HT-29 (cell line): ENCODE measurements at places on chromosomes 1 and 21.
A peak's percentile ranks its signal among the peaks of the same experiment; 100 is the strongest.

GRCh38 chr1:93839753-93840152 lies 39.3 kb downstream of the DNTTIP2 start:
- no peak for DNase-seq

GRCh38 chr1:160206036-160206389 lies 829 bp downstream of the PEA15 start:
- DNase-seq = peak; percentile 53

DNA sequence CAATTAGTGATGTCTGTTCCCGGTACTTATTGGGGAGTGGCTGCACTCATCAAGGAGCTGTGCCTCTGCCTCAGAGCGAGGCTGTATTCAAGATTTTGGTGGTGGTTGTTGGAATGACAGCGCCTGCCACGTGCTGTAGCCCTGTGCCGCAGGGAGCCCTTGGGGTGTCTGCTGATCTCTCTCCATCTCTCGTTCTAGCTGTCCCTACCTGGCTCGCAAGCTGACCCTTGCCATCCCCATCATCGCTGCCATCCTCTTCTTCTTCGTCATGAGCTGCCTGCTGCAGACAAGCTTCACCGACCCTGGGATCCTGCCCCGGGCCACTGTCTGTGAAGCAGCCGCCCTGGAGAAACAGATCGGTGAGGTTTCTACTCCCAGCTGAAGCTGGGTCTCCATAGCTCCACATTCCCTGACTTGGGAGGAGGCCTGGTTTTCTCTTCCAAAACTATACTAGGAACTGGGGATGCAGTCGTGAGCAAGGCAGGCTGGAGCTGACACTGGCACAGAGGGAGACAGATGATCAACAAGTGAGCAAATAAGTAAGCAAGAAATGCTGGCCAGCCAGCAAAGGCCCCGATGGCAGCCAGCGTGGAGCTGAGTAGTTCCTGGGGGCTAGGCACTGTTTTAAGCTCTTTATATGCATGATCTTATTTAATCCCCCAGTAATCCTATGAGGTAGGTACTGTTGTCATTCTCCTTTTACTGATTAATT lies 5.9 kb downstream of the ZDHHC18 start:
- no peak for DNase-seq

DNA sequence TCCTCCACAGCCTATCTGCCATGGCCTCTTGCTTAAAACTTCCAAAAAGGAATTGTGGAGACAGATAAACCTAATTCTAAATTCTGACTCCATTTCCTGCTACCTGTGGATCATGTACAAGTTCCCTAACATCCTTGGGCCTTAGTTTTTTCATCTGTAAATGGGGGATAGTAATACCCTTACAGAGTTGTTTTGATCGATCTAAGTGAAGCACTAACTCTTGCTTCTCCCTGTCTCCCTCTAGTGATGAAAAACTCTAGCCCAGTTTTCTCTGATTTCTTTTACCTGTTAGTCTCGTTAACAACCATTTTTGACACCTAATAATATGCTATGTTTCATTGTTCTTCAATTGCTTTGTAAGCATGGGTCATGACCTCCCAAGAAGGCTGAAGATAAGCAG lies 65.9 kb downstream of the TM2D1 start:
- no peak for DNase-seq

DNA sequence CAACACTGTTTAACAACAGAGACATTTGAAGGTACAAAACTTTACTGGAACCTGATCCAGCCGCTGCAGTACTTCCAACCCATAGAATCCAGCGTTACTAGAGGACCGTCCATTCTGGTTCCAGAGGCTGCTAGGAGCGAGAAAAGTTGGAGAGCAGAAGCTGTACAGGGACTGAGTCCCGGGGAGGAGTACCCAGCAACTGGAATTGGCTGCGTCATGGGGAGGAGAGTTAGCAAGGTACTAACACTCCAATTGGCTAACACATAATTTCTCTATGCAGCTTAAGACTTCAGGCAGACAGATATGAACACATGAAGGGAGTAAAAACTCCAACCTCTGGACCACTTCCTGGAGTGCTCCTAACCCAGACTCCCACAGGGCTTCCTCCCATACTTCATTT lies 2.1 kb upstream of the QSOX1 start:
- no peak for DNase-seq

DNA sequence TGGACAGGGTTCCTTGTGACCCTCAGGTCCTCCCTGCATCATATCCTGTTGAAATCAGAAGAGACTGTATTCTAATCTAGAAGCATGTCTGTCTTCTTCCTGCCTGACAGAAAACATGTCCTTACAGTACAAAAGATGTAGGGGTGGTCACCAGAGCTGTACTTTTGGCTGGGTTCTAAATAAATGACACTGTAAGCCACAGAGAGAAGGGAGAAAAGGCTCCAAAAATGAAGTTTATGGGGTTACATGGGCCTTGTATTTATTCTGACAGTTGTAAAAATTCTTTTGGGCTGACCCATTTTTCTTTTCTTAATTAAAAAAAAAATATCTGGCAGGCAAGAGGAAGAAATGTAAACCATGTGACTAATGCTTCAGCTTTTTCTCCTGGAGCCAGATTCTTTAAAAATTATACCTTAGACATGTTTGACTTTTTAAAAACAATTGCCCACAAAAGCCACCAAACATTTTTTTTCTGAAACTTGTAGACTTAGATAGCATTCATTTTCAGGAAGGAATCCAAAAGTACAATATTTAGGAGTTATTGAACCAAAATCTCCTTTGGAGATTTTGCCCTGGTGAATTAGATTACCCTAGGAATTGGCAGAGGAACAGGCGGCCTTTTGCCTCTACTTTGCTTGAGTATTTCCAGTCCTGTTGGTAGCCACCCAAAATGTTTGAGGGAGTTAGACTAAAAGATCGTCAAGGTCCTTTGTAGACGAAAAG lies 17.1 kb downstream of the RGL1 start:
- DNase-seq = no peak

- DNase-seq = no peak
These were observed 64.6 kb upstream of the CD55 start for GRCh38 chr1:207256869-207257268.

- DNase-seq = no peak
These were observed 2.9 kb upstream of the EFNA1 start for GRCh38 chr1:155124503-155125463.

- DNase-seq = no peak
These were observed 2.0 kb downstream of the SRSF4 start for GRCh38 chr1:29179641-29180184.

- DNase-seq = no peak
These were observed 90.4 kb downstream of the ROR1 start for GRCh38 chr1:63864224-63864641.

- DNase-seq = no peak
These were observed 151.8 kb upstream of the ST6GALNAC5 start for GRCh38 chr1:76715474-76715873.

DNA sequence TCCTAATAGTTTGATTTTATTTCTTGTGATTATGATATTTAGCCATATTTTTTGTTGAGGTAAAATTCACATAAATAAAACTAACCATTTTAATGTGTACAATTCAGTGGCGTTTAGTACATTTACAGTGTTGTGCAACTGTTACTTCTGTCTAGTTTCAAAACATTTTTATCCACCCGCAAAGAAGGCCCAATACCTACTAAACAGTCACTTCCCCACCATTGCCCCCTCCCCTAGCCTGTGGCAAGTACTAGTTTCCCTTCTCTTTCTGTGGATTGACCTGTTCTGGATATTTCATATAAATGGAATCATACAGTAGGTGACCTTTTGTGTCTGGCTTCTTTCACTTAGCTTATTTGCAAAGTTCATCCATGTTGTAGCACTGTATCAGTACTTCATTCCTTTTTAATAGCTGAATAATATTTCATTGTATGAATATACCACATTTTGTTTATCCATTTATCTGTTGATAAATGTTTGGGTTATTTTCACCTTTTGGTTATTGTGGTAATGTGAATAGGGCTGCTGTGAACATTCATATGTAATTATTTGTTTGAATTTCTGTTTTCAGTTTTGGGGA lies 4.1 kb downstream of the FLVCR1 start:
- no peak for DNase-seq

GRCh38 chr1:3907621-3908165 lies 7.6 kb upstream of the C1orf174 start:
- DNase-seq = no peak

- no peak for DNase-seq
These were observed 191.6 kb downstream of the PTPRC start for GRCh38 chr1:198830412-198830811.

GRCh38 chr21:46005481-46005881 lies 23.9 kb downstream of the COL6A1 start:
- DNase-seq = no peak

DNA sequence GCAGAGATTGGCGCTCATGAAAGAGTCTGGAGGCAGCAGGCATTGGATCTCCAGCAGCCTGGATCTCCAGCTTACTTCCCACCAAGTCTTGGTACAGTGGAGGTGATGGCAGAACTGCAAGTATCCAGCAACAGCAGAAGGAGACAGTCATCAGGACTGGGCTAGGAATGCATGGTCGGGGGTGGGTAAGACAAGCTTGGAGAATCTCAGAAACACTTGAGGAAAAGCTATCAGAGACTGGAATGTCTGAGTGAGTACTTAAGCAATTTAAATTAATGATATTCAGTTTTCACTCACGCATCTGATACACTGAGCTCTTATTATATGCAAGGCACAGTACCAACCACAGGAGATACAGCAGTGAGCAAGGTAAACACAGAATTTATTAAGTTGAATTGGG lies 9.8 kb downstream of the TMEM35B start:
- no peak for DNase-seq

- DNase-seq = no peak
These were observed 9.1 kb downstream of the IBA57 start for GRCh38 chr1:228174482-228175315.

DNA sequence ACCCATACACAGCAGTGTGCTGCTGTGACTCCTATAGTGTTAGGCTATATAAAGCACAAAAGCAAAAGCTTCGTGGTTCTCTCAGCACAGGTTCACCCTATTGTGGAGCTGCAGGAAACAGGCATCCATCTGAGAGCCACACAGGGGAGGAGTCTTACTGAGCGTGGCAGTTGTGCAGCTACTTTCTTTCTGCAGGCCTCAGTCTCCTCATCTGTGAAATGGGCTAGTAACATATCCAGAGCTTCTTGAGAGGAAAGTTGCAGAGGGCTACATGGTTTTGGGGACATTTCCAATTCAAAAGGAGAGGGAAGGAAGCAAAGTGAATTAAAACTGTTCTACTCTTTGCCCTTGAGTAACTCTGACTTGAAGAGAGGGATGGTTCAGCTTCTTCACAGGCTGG lies 142.0 kb downstream of the FOXD2 start:
- no peak for DNase-seq

GRCh38 chr1:28926629-28927265 lies 12.4 kb downstream of the EPB41 start:
- DNase-seq = peak; percentile 23

GRCh38 chr21:41630249-41630648 lies 122.3 kb upstream of the TMPRSS2 start:
- peak; percentile 89 for DNase-seq

GRCh38 chr21:44618909-44619308 lies 7.0 kb downstream of the KRTAP10-8 start:
- no peak for DNase-seq

GRCh38 chr1:170698301-170699275 lies 34.7 kb downstream of the PRRX1 start:
- no peak for DNase-seq

GRCh38 chr1:186574926-186575325 lies 105.3 kb downstream of the PTGS2 start:
- no peak for DNase-seq

GRCh38 chr1:162930532-162930931 lies 69.6 kb upstream of the CCDC190 start:
- no peak for DNase-seq

DNA sequence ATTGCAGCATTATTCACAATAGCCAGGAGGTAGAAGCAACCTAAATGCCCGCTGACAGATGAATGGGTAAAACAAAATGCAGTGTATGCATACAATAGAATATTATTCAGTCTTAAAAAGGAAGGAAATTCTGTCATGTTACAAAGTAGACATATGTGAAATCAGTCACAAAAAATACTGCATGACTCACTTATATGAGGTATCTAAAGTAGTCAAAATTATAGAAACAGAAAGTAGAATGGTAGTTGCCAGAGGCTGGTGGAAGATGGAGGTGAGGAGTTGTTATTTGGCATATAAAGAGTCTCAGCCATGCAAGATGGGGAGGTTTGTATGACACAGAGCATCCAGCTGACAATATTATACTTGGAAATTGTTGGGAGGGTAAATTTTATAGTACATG lies 43.0 kb upstream of the EGLN1 start:
- no peak for DNase-seq

GRCh38 chr21:46095083-46095719 lies 2.7 kb upstream of the COL6A2 start:
- no peak for DNase-seq

DNA sequence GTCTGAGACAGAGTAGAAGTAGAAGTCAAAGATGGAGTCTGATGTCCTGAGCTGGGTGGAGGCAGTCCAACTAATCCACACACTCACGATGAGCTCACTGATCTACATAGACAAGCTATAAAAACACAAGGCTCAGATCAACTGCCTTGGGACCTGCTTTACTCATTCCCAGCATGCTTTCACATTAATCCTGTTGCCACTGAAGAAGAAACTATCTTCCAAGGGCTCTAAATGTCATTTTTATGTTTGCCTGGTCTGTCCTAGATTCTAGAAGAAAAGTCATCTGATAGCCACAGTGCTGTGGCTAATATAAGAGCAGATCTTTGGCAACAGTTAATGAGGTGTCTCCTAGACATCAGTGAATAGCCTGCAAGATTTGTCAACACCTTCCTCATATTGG lies 522.7 kb downstream of the NUF2 start:
- DNase-seq = no peak

DNA sequence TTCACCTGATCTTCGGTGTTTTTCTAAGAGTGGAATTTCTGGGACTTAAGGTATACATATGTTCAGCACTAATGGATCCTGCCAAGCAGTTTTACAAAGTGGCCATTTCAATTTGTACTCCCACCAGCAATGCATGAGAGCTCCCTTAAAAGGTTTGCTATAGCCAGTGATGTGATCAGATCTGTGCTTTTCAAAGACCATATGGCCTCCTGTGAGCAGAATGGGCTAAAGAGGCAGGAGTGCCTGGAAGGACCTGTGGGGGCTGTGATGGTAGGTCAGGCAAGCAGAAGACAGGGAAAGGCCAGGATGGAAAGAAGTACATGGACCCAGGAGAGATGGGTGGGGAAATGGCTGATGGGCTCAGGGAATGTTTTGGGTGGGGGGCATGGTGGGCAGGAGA lies 252.7 kb downstream of the DISC1 start:
- DNase-seq = no peak

DNA sequence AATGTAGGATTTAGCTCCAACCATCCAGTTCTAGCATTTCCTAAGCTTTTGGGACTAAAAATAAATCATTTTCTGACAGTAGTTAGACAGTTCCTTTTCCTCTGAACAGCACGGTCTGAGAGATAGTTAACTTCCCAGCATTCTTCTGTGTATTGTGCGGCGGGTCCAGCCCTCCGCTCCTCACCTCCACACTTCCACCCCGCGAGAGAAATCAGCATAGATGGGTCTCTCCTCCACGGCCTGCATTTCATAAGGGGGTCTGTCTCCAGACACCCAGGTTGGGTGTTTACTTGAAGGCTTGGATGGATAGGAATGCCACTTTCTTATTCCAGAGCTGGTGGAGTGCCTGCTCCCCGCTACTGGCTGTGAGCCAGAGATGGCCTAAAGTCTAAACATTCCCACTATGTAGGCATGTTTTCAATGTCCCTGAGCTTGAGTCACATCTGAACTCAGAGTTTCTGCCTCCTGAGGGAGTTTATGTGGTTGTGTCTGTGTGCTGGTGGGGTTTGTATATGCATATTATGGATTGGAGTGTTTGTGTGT lies 38.0 kb upstream of the PPP2R5A start:
- DNase-seq = no peak
